AG04450 (cell line): ENCODE measurements at places on chromosomes 3 and 15. TPM values are rescaled to one million over a fixed set of nuclear protein-coding genes. Genes with fewer than 3 reads are reported as not detected.

DNA sequence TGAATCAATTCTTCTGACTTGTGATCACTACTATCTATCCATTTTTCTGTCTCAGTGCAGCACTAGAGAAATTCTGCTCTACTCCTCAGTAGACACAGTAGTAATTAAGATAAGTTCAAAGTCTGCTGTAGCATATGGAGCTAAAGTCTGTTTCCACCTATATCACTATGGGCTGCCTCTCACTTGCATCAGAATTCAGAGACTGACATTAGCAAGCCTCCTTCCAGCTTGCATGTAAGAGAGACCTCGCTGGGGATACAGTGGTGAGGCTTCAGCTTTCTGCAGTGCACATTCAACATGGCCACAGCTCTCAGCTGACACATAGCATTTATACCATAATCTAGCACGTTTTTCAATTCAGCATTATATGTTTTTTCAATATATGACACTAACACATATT is 217.0 kb downstream of the PLOD2 start:
- DNase-seq: no peak

GRCh38 chr3:133973249-133973980 is 56.3 kb downstream of the SLCO2A1 start:
- no peak for DNase-seq

GRCh38 chr15:88656760-88657221 is 18.0 kb downstream of the ISG20 start:
- no peak for DNase-seq

- DNase-seq: no peak
Measured at GRCh38 chr3:86991840-86992435, 989 bp upstream of the VGLL3 start.

GRCh38 chr3:153855772-153856171 is 265.4 kb upstream of the ARHGEF26 start:
- DNase-seq: no peak

DNA sequence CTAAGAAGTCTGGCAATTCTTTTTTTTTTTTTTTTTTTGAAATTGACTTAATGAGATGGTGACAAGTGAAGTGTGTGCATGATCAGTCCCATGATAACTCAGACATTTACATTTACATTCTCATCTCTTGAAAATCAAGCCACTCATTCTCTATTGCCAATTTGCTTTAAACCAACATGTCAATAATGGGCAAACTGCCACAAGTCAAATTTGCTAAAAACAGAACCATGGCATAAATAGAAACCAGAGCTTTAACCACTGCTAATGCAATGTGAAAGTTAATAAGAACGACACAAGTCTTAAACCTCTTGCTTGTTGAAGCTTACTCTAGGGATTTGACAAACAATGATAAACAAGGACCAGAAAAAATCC is 12.0 kb upstream of the COL8A1 start:
- DNase-seq: no peak

DNA sequence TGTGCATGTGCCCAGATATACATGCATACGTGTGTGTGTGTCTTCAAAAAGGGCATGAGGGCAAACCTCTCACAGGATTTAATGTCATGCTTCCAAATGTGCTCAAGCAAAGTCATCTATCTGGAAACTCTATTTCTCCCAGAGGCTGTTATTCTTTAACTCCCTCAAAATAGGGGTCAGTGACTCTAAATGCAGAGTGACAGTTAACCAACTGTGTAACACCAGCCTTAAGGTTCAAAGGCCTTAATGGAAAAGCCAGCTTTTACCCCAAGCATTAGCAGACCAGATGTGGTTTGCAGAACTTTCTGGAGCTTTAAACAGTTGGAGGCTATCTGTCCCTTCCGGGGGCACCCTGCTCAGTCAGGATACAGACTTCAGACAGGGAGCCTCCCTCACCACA is 70.4 kb upstream of the SLC7A14 start:
- no peak for DNase-seq

- DNase-seq: no peak
Measured at GRCh38 chr3:167732313-167733065, 2.2 kb downstream of the PDCD10 start.

GRCh38 chr3:183527428-183528379 is 27.8 kb downstream of the KLHL6 start:
- DNase-seq: no peak

DNA sequence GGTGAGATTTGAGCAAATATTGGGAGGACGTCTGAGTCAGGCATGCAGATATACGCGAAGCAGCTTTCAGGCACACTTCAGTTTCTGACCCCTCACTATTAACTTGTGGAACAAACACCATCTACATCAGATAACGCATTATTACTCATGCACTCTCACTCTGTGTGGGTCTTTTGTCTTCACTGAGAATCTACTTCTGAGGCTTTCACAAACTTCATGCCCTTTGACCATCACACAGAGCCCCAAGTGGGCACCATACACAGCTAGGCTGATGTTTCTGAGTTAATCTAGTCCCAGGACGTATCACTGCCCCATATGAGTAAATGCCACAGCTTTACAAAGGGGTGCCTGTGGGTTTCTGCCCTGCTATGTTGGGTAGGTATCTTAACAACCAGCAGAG is 39.6 kb upstream of the IP6K2 start:
- DNase-seq: no peak

- DNase-seq: no peak
Measured at GRCh38 chr3:143727391-143727790, 120.9 kb downstream of the SLC9A9 start.

GRCh38 chr3:106711650-106712049 is 665.6 kb upstream of the CCDC54 start:
- no peak for DNase-seq

DNA sequence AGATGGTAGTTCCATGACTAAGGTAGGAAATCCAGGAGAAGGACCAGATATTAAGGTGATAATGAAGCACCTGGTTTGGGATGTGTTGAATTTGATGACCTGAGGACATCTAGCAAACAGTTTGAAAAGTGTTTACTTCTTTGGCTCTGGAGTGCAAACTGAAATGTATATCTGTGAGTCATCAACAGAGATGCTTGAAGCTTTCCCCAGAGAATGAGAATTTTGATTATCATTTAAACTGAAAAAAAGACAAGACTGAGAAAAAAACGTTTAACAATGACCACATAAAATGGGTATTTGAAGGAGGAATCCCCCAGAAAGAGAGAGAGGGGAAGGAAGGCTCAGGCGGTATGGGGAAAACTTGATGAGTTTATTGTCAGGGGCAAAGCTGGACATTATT is 20.7 kb upstream of the GSK3B start:
- peak; percentile 26 for DNase-seq

DNA sequence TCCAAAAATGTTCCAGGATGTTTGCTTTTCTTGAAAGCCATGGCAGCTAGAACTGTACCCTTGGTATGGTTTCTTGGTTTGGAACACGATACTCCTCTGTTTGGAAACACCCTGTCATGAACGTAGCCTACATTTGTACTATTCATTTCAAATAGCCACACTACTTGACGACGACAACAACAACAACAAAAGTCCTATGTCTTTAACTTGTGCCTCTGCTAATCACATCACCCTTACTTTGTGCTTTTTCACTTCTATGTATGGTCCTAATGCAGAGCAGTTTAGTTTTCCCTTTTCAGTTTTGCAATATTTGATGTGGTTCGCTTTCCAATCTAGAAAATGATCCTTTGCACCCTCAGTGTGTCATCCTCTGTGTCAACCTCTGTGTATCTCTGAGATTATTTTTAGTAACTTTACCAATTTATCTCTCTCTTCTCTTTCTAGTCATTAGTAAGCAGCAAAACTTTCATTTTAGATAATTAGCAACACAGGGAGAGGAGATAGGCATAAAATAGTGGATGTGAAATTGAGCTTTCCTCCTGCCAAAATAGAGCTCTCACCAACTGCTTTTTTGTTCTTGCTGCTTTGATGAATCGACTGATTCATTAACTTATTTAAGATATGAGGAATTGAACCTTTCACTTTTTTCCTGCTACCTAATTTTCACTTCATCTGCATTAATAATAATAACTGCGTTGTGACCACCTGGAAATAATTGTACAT is 44.1 kb upstream of the TP63 start:
- no peak for DNase-seq

DNA sequence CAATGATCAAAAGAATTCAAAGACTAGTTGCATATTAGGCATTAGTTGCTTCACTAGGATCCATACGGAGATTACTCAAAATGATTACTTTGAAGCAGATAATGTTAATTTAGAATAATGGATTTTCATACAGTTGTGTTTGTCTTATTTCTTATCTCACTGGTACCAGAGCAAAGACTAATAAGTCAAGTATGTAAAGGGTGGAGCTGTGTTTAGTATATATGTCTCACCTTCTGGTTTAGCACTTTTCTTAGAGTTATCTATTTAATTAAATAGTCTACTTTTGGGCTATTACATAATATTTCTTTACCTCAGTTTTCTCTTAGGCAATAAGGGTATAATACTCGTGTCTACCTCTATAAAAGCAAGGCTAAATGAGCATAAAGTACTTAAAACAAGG is 18.8 kb downstream of the TMEM207 start:
- DNase-seq: no peak

DNA sequence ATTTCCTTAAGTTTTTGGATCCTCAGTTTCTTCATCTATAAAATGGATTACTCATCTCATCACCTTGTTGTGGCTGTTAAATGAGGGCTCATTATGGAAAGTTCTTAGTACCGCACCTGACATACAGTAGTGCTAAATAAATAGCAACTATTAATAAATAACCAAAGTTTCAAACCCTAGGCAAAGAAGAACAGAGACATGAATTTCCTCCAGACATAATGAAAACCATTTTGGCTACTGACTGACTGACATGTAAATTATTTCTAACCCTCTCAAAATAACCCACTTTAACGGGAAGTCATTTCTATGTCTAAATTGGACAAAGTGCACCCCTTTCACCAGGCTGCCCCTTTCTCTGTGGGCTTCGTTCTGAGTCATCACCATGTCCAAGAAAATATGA is 17.4 kb upstream of the KLHL6 start:
- no peak for DNase-seq

GRCh38 chr3:158463556-158463955 is 107.4 kb upstream of the MLF1 start:
- DNase-seq: no peak

GRCh38 chr15:42456971-42457370 is 34.0 kb downstream of the ZNF106 start:
- DNase-seq: no peak

DNA sequence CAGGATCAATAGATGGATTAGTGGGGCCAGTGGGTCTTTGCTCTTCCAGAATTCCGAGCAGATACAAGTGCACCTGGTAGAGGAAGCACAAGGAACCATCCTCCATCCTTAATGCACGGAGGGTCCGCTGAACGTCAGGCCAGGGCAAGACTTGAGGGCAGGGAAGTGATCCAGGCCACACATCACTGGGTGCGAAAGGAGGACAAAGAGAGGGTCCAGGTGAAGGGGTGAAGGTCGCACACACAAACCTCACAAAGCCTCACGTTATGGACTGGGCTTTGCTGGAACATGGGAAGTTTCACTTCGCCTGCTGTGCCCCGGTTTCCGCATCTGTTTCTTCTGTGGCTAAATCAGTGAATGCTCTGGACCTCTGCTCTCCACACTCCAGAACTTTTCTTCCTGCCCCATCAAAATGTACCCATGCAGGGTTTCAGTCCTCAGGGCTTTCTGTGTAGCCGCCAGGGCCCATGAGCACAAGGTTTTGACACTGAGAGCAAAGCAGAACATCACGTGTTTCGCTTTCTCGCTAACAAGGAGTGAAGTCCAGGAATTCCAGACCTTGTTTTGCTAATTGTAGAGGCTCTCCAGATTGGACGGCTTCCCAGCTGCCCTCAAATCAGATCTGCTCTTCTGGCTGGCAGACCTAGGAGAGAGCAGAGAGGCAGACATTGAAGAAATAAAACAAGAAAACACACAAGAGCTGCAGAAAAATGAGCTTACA is 56.3 kb downstream of the KLF15 start:
- DNase-seq: no peak

- no peak for DNase-seq
Measured at GRCh38 chr15:48563934-48564333, 81.6 kb downstream of the FBN1 start.

DNA sequence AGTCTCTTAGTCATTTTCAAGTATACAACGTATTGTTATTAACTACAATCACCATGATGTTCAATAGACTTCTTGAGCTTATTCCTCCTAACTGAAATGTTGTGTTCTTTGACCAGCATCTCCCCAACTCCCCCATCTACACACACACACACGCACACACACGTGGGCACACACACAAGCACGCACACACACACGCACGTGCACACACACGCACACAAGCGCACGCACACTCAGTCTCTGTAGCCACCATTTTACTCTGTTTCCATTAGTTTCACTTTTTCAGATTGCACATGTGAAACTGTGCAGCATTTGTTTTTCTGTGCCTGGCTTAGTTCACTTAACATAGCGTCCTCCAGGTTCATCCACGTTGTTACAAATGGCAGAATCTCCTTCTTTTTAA is 247.0 kb downstream of the XXYLT1 start:
- no peak for DNase-seq

DNA sequence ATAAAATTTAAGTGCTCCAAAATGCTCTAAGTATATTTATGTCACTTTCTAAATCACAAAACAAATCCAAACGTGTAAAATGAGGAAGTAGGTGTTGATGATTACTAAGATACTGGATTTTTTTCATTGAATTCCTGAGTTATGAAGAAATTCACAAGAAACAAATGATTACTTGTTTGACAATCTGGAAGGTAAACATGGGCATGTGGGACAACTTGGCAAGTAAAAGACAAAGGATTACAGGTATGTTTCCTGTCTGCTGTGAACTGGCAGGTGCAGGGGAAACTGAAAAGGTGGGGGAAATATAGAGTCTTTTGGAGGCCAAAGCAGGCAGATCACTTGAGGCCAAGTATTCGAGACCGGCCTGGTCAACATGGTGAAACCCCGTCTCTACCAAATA is 252.7 kb upstream of the AZI2 start:
- no peak for DNase-seq

GRCh38 chr15:65372787-65373067 is 5.1 kb downstream of the IGDCC3 start:
- DNase-seq: no peak

DNA sequence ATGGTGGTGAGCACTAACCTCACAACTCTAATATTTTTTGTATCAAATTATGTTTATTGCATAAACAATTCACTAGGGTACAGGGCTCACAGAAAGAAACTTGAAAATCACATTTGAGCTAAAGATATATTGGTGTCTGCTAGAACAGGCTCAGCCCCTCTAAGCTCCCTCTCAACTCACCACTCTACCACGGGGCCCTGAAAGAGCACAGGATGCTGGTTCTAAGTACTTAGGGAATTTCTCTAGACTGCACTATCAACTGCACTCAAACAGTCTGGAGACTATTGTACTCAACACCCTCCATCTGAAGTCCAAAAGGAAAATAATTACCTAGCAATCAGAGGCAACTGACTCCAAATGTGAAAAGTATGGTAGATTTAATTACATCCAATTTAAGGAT is 98.7 kb upstream of the STRIT1 start:
- DNase-seq: no peak

- no peak for DNase-seq
Measured at GRCh38 chr3:186790261-186790981, 7.0 kb downstream of the EIF4A2 start.

The TM6SF1 gene
- polyA plus RNA-seq: 11.5 and 15.1 TPM in 2 replicates

The NOX5 gene
- polyA plus RNA-seq: 0.15 TPM in 2 replicates

The FBLN2 gene
- 15.5 and 23.9 TPM in 2 replicates for polyA plus RNA-seq

The ASB14 gene
- not detected in 2 replicates for polyA plus RNA-seq

The CSPG4 gene
- 5.8 and 8.4 TPM in 2 replicates for polyA plus RNA-seq

The DPPA2 gene
- not detected in 2 replicates for polyA plus RNA-seq

The AMT gene
- polyA plus RNA-seq: 5.5 and 7.0 TPM in 2 replicates

The ACKR4 gene
- 0.10 and 0.20 TPM in 2 replicates for polyA plus RNA-seq

The SLC24A5 gene
- 0.05 TPM in 1 of 2 replicates, not detected in the other for polyA plus RNA-seq

The ZNF280D gene
- 12.9 and 17.6 TPM in 2 replicates for polyA plus RNA-seq
